ENCODE measurements at places on chromosomes 12 and 14. TPM values are rescaled to one million over a fixed set of nuclear protein-coding genes. Genes with fewer than 3 reads are reported as not detected.

DNA sequence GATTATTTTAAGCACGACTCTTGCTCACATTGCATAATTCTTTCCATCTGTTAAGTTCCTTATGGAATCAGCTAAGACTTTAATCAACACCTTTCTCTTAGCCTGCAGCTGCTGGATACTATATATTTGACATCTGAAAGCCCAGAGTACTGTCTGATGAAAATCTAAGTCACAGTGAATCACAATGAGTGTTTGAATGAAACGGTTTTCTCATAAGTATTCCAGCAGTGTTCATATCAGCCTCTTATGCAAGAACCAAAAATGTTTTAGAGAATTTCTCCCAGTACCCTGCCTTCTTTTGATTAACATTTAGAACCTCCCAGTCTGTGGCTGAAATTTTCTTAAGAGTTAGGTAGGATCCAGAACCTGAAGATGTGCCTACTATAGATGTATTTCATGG is 55.6 kb downstream of the FRMD6 start:
- DNase-seq = no peak

DNA sequence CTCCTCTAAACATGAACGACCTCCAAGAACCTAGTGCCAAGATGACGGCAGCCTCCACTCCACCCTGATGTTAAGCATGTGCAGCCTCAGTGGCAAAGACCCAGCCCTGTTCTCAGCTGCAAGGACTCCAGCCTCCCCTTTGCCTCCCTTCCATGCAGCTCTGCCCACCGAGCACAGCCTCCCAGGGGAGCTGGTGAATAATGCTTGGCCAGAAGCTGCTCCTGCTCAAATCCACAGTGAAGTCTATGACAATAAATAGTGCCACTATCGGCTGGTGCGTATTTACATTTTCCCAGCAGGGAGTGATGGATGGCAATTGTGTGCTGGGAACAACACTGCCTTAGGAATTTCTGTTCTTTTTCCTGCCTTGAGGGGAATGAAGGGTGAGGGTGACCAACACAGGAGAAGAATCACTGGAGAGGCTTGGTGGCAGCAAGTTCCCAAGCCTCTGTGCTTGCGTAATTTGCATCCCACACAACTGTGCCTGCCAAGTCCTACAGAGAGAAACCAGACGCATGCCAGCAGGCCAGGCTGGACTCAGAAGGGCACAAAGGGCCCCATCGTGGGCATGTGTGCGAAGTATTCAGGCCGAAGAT is 29.9 kb upstream of the TC2N start:
- no peak for DNase-seq

IL26 gene
- total RNA-seq = 2.3 TPM

DNA sequence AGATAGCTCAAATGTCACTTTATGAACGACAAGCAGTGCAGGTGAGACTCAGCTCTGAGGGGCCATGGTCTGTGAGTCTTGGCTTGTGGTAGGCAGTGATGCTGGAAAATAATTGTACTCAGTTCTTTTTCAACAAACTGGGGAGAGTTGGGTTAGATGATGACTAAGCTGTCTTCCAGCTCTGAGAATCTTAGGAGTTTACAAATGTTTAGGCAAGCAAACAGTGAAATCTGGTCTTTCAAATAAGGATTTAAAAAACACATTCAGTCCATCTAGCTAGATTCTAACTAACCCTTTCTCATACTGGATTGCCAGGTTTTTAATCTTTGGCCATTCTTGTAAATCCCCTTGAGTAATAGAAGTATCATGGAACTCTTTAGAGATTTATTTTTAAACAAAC is 3.4 kb downstream of the PHC1 start:
- no peak for DNase-seq

LGALS3 gene
- 71.3 TPM for total RNA-seq

DNA sequence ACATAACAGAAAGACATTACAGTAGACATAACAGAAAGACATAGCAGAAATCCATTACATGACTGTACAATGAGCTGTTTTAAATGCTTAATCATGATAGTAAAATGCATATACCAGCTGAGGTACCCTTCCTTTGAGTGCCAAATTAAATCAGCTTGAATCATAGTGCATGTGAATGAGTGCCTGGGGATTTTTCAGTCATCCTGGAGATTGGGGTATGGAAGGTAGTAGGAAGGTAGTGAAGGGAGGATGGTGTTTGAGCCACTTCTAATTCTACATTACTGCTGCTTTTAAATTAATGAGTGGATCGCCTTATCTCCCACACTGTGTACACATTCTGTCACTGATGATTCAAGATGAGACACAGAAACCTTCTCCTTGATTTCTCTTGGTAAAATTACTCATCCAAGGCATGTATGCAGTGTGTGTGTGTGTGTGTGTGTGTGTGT is 534.2 kb downstream of the LRFN5 start:
- DNase-seq = no peak

- no peak for DNase-seq
Measured at GRCh38 chr14:102461490-102462338, 47.9 kb downstream of the ANKRD9 start.

ANKRD33 gene
- not detected for total RNA-seq

- no peak for DNase-seq
Measured at GRCh38 chr14:21711360-21711961, 37.8 kb upstream of the OR4E1 start.

- DNase-seq = no peak
Measured at GRCh38 chr12:90916516-90916915, 38.5 kb downstream of the CCER1 start.

DNA sequence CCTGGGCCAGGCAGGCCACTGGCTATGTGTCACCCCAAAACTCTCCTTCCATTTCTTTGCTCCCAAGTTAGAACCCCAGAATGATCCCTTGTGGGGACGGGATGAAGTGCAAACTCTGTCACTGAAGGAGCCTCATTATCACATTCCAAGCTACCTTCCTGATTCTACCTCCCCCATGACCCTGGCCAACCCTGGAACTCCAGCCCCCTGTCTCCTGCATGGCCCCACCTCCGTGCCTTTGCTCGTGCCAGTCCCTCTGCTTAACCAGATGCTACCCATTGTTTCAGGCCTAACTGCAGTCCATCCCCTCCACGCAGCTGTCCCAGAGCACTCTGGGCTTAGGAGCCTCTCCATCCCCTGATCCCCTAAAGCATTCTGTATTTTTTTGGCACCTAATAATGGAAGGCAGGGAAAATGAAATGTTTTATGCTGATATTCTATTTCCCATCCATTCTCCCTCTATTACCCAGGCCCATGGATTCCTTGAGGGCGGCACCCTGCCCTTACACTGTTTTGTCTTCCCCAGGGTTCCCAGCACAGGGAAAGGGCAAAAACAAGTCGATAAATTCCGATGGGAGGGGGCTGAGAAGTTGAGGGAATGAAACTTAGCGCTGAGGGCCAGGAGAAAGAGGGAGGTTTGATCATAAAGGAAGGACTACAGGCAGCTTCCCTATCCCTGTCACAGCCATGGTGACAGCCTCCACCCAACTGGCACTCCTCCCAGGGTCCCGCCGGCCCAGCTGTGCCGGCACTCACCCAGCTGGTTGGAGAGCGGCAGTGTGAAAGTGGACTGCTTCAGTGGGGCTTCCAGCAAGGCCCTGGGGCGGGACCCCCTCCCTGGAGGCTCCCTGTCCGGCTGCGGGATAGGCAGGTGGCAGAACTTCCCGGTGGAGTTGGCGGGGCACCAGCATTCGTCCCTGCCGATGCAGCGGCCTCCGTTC is 58.1 kb downstream of the ISCA2 start:
- no peak for DNase-seq

DNA sequence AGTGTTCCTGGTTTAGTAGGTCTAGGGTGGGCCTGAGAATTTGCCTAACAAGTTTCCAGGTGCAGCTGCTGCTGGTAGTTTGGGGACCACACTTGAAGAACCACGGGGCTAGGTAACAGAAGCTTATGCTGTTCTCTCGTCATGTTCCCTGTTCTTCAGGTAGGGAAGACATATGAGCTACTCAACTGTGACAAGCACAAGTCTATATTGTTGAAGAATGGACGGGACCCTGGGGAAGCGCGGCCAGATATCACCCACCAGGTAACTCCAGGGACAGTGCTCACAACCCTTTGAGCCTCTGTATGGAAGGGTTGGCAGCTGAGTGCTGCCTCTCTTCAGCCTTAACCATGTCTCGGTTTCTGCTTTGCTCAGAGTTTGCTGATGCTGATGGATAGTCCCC is 3.5 kb downstream of the EMG1 start:
- DNase-seq = no peak

ZFYVE26 gene
- 21.4 TPM for total RNA-seq

- DNase-seq = no peak
Measured at GRCh38 chr12:43711348-43711747, 47.2 kb downstream of the PUS7L start.

GRCh38 chr12:21607701-21608100 is 3.1 kb upstream of the GYS2 start:
- no peak for DNase-seq

MMP14 gene
- total RNA-seq = 2.9 TPM

All from activated CD4-positive, alpha-beta memory T cell treated with anti-CD3 and anti-CD28 coated beads, Interleukin-2, amount 10 ng/mL, durations not matched to agents 7 days and 5 days (primary cell).